ENCODE measurements at places on chromosomes 7 and 10.

DNA sequence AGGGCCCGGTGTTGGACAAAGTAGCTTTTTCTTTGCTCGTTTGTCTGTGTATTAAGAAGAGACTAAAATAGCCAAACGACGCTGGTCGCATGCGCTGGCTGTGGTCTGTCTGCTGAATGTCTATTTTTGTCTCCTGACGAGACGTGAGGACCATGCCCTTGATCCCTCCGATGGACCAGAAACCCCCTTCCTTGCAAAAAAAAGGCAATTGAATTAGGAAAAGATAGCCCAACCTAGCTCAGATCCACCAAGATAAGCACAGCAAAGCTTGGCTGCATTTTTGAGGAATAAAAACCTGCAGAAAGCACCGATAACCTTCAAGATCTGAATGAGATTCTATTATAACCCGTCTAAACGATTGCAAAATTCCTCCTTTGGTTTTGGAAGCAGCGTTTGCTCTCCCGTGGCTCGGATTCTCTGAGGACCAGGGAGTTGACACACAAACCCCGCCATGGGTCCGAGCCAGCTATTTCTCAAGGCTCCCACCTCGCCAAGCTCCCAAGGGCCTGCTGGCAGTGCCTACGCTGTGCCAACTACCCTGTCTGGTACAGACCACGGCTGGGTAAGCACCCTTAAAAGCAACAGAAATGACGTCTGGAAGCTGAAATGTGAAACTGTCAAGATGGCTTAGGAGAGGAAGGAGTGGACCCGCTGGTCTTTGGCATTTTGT, 17.7 kb upstream of the TTYH3 start:
- DNase-seq: peak; percentile 84

- peak; percentile 9 for DNase-seq
These were observed 45.9 kb upstream of the KCNIP2 start for GRCh38 chr10:101889256-101890210.

DNA sequence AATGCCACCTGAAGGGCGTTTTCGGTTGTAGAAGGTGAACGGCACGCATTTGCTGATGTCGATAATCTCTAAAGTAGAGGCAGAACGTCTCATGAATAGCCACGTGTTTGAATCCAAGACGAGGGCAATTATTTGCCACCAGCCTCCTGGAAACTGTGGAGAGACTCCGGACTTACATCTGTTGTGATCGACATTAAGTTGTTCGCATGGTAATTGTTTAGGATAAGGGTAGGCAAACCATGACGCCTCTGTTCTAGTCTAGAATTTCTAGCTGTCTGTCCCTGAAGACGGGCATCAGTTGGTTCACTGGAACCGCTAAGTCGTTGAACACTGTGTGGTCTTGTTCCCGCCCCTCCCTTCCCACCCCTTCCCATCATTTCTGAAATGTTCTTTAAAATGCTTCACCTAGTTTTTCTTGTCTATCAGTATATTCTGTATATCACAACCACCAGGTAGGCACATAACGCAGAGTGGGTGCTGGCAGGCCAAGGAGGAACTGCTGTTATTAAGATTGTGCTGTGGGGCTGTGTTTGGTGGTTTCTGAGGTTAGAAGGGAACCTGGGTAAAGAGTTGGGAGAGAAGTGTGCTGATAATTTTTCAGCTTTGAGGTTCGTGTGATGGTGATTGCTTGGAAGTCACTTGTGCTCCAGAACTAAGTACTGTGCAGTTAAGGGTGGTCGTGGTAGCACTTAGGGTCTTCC, 1.2 kb downstream of the UBE3C start:
- no peak for DNase-seq

DNA sequence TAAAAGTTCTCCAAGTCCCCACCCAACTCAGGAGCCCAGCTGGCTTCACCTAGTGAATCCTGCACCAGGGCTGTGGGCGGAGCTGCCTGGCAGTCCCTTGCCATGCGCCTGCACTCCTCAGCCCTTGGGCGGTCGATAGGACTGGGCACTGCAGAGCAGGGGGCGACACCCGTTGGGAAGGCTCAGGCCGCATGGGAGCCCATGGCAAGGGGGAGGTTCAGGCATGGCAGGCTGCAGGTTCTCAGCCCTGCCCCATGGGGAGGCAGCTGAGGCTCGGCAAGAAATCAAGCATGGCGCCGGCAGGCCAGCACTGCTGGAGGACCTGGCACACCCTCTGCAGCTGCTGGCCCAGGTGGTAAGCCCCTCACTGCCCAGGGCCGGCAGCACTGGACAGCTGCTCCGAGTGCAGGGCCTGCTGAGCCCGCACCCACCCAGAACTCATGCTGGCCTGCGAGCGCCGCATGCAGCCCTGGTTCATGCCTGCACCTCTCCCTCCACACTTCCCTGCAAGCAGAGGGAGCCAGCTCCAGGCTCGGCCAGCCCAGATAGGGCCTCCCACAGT, 149.9 kb downstream of the ANKRD30A start:
- DNase-seq: no peak

DNA sequence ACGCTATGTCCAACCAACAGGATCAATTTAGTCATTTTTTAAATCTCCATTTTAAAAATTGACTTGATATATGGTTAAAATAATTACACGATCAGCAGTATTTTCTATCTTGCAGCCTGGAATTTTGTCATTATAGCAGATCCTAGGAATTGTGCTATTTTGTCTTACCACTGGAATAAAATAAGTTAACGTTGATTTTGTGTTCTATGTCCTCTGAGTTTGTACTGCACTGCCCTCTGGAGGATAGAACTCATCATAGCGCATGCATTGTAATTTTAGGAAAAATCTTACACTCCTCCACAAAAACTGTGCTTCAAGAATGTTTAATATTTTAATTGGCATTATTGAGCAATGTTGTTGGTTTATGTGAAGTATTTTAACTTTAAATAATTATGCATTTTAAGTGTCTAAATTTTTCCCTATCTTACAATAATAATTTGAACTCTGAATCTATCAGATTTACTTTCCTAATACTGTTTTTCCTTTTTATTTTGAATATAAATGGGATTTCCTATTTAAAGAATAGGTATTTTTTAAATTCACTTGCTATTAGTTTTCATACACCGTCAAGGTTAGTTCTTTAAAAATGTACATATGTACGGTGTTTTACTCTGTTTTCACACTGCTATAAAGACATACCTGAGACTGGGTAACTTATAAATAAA, 220.1 kb downstream of the PPP1R3A start:
- peak; percentile 7 for DNase-seq

GRCh38 chr7:156100086-156100485, 287.8 kb upstream of the SHH start:
- DNase-seq: no peak

DNA sequence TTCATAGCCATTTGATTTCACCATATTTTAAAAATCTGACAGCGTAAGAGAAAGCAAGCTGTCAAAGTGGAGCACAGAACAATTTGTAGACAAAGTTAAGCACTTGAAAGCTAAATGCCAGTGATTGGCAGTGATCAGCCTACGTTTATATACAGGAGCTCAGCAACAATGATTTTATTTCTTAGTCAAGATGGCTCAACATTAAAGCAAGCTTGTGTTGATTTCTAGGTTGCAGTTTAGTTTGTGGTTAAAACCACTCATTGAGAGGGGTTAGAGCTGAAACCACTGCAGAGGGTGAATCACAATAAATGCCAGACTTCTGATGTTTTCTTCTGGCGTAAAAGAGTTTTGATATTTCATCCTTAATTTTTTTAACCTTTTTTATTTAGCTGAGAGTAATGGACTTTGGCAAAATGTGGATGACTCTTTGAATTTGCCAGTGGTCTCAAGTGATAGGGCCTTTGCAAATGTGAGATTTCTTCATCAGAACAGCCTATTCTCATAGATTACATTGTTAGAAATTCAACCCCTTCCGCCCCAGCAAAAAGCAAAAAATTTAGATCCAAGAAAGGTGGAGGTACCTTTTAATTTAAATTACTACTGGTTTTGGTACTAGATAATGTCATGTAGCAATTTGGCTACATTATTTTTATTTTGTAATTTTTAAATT, 73.8 kb downstream of the SHOC2 start:
- no peak for DNase-seq

DNA sequence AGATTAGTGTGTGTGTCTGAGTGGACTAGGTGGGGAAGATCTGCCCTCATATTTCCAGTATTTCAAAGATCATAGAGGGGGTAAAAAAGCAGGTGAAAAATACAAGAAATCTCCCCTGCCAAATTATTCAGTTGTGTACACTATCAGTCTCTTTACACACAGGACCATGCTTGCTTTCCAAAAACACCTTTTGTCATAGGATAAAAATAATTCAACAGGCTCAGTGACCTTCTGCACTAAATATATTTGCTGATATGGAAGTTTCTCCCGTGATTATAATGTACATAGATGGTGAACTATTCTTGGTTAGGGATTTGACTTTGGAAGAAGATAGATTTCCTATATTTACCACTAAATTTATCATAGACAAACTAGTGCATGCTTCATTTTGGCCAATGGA, 24.6 kb upstream of the CSTF2T start:
- DNase-seq: no peak

DNA sequence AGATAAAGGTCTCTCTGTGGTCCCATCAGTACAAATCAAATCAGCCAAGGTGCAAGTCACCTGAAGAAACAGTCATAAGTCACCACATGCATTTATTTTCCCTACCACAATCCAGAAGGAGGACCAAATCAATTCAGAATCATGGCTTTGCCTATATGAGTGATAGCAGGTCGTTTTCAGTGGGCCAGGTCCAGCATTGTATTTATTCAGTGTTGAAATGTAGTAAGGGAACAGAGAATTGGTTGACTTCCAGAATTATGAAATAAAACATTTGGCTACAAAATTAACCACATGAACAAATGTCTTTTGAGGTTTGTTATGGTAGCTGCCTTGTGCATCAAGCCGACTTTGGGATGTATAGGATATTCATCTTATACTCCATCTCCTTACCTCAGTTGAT, 88.4 kb downstream of the POLR1F start:
- no peak for DNase-seq

DNA sequence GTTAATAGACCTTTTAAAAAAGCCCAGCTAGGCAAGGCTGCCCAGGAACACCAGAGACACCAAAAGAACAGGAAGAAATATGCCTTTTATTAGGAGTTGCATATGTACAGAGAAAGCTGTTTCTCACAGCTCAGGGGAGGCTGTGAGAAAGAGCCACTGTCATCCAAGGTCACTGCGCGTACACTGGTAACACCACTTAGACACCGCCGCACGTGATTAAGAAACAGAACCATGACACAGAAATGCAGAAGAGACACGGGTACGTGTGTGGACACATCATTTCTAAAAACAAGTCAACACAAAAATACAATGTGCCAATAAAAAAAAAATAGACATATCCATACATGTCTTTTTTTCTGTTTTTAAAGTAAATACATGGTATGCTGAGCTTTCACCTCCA, 705.6 kb downstream of the PARD3 start:
- DNase-seq: no peak

DNA sequence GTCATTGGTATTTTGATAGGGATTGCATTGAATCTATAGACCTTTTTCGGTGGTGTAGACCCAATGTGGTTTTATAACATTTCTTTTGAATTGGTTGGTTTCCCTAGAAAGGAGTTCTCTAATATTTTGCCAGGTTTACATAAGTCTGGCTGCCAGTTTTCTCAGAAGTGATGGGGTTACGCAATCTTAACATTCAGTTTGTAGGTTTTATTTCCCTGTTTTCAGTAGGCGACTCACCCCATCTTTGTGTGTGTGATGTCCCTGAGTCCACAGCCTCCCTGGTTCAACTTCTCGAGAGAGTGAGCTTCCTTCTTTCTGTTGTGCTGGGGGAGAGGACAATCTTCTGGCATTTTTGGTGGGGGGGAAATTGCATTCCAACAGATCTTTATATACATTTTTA, 9.6 kb upstream of the KIF5B start:
- DNase-seq: no peak

DNA sequence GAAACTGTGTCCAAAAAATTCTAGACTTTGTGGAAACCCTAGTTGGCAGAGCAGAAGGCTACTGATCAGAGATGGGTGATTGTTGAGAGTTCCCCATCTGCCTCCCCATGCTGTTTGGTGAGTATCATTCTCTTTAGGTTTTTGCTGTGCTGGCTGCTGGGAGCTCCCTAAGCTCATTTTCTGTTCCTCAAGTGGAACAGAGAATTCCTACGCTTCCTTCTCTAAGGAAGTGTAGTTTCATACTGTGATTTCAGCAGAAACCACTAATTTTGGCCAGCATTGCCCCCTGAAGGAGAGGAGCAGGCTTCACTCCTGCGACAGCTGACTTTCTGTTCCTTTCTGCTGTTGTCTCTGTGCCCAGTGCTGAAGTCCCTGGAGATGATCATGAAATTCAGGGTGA, 355.3 kb upstream of the NPVF start:
- DNase-seq: no peak

GRCh38 chr7:101538596-101539459, 90.3 kb downstream of the MYL10 start:
- DNase-seq: no peak

DNA sequence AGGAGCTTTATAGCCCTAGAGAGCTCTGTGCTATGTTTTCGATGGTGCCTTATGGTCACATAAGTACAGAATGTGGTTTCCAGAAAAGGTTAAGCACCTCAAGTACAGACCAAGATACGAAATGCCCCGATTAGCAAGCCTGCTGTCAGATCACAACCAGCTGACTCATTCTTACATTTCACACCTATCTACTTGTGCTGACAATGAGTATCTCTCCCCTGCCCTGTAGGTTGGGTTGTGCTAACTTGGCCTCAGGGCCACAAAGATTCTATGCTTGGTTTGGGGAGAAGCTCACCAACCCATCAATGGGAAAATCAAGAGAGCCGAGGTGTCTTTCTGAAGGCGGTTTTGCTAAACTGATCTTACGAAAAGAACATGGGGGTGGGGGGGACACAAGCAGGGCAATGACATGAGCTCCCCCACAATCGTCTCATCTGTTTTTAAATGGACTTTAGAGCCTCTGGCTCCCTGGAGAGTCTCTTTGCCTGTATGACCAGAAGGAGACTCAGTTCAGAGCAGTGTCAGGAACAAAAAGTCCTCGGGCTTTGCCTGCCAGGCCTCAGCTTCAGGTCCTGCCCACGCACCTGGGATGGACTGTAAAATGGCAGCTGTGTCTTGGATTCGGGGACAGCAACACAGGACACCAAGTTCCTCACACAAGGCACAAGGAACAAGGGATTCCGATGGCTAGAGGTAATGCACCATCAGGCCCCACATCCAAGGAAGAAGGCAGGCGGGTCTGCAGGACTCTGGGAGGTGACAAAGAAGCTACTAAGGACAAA, 55.1 kb downstream of the FAM53B start:
- no peak for DNase-seq

DNA sequence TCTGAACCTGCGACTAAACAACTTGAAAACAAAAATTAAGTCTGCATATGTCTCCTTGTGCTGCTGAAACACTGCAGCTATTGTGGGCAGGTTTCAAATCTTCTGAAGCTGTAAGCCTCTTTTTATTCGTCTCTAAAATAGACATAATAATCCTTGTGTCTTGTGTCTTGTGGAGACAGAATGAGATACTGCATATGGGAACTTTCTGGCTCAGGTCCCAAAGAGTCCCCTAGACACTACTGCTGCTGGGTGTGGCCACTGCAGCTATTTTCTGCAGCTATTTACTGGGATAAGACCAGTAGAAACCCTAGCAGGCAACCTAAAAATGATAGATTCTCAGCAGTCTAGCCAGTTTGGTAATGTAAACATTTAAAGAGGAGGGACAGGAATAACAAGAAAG, 252.0 kb downstream of the ELMO1 start:
- DNase-seq: no peak
